A549 treated with AZD2906 at 1 μM for 4 hours (cell line): ENCODE measurements at places on chromosomes 1 and 21. TPM values are rescaled to one million over a fixed set of nuclear protein-coding genes. Genes with fewer than 3 reads are reported as not detected.

The IVL gene
- 0.06 to 0.18 TPM (median 0.11 TPM) in 4 of 5 replicates, not detected in the other for total RNA-seq

The RASSF5 gene
- 0.77 to 1.1 TPM (median 0.97 TPM) in 5 replicates for total RNA-seq

The CD2 gene
- not detected in 5 replicates for total RNA-seq

The MTARC2 gene
- 10.5 to 13.3 TPM (median 10.8 TPM) in 5 replicates for total RNA-seq

The NR1I3 gene
- total RNA-seq, result 0.07 TPM in 1 of 5 replicates, not detected in the others

The IFI6 gene
- 9.9 to 15.4 TPM (median 11.3 TPM) in 5 replicates for total RNA-seq

The PIGV gene
- total RNA-seq, result 5.9 to 7.2 TPM (median 6.6 TPM) in 5 replicates
